ENCODE measurements at places on chromosomes 7 and 10. TPM values are rescaled to one million over a fixed set of nuclear protein-coding genes. Genes with fewer than 3 reads are reported as not detected.

- DNase-seq, result no peak
Measured at GRCh38 chr7:156725073-156725472, 84.5 kb downstream of the RNF32 start.

DNA sequence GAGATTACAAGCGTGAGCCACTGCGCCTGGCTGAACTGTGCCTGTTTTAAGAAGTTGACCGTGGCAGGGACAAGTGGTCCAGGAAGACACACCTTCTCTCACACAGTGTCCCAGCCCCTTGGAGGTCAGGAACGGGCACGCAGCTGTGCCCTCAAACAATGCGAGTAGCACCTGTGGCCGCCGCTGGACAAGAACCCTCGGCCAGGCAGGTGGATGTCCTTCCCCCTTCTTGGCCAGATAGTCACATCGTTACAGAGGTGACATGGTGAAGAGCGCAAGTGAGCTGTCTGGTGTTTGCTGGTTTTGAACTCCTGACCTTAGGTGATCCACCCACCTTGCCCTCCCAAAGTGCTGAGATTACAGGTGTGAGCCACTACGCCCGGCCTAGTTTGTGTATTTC, 8.8 kb downstream of the ZFAND2A start:
- DNase-seq, result no peak

- no peak for DNase-seq
Measured at GRCh38 chr7:153887749-153888569, 164.2 kb upstream of the DPP6 start.

DNA sequence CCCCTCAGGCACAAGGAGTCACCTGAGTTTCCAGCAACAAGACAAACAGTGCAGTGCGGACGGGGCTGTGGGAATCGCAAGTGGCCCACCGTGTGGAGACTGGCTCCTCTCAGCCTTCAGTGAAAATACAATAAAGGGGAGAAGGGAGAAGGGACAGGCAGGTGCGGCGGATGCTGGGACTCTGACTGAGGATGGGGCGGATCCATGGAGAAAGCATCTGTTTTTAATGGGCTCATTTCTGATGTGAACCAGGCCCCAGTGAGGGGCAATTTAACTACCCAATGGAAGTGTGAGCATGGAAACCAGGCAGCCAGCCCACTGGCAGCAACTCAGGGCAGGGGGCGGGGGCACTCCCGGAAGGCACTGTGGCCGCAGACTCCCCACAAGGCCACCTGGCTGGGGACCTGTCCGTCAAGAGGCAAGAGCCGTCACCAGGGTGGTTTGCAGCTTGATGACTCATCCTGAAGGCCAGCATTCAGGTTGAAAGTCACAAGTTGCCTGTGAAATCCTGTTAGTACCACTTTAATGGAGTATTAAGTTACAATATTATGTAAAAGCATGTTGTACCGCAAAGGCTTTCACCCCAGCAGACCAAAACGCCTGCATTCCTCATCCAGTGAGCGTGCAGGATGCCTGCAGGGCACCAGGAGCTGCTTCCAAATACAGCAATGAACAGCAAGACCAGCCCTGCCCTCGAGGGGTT, 476.4 kb downstream of the PTPRN2 start:
- no peak for DNase-seq

DNA sequence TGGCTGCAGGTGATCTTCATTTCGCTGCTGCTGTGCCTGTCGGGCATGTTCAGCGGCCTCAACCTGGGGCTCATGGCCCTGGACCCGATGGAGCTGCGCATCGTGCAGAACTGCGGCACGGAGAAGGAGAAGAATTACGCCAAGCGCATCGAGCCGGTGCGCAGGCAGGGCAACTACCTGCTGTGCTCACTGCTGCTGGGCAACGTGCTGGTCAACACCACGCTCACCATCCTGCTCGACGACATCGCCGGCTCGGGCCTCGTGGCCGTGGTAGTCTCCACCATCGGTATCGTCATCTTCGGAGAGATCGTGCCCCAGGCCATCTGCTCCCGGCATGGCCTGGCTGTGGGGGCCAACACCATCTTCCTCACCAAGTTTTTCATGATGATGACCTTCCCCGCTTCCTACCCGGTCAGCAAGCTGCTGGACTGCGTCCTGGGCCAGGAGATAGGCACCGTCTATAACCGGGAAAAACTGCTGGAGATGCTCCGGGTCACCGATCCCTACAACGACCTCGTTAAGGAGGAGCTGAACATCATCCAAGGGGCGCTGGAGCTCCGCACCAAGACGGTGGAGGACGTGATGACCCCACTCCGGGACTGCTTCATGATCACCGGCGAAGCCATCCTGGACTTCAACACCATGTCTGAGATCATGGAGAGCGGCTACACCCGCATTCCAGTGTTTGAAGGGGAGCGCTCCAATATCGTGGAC, 1.3 kb downstream of the CNNM2 start:
- DNase-seq, result peak; percentile 71

GRCh38 chr10:6678211-6678803, 98.2 kb upstream of the PRKCQ start:
- no peak for DNase-seq

GRCh38 chr7:19920166-19920565, 146.7 kb upstream of the TMEM196 start:
- DNase-seq, result no peak

GRCh38 chr7:117112640-117113039, 159.3 kb downstream of the ST7 start:
- DNase-seq, result no peak

DNA sequence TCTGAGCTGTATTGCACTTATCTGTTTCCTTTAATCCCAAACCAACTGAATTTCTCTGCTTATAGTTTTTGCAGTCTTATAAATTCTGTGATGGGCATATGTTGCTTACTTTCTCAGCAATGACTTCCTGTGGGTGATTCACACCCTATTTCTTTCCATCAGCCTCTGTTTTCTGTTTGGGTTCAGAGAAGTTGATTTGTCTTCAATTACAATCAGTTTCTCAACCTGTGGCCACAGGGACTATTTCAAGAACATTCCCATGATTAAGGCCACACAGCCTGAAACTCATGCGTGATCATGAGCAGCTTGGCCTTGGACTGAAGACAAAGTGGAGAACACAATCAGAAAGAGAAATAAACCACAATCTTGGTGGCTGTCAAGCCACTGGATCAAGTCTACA, 1174.6 kb upstream of the C7orf33 start:
- DNase-seq, result no peak

DNA sequence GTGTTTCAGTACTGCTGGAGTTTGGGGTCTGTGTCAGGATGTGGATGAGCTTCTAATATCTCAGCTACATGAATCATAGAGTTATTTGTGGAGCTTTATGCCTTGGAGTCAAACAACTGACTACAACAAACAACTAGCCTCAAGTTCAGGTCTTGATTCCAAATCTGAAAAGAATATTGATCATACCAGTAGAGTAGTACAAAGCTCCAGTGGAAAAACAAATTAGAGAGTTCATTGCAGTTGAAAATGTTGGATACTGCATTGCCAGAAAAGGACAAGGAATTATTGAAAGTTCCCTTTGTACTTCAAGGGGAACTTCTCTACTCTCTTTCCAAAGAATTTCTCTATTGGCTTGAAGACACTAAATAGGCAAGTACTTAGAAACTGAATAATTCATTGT, 117.6 kb upstream of the CTTNBP2 start:
- DNase-seq, result no peak

- DNase-seq, result no peak
Measured at GRCh38 chr10:78992333-78992732, 76.4 kb upstream of the ZMIZ1 start.

- DNase-seq, result no peak
Measured at GRCh38 chr10:36711361-36711760, 414.0 kb upstream of the ANKRD30A start.

DNA sequence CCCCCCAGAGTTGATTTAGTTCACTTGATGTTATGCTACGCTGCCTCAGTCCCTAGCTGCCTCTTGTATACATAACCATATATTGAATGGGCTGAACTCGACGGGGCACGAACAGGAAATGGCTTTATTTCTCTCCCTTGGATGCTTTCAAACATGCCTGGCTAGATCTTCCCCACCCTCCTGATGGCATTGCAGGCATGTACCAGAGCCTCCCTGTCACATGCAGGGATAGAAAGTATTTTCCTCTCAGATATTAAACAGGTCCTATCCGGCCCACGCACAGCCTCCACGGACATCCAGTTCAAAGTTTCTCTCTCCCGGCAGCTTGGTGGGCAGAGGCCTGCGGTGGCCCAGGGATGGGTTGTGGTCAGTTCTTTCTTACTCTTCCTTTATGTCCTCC, 422.1 kb downstream of the RPS24 start:
- no peak for DNase-seq

DNA sequence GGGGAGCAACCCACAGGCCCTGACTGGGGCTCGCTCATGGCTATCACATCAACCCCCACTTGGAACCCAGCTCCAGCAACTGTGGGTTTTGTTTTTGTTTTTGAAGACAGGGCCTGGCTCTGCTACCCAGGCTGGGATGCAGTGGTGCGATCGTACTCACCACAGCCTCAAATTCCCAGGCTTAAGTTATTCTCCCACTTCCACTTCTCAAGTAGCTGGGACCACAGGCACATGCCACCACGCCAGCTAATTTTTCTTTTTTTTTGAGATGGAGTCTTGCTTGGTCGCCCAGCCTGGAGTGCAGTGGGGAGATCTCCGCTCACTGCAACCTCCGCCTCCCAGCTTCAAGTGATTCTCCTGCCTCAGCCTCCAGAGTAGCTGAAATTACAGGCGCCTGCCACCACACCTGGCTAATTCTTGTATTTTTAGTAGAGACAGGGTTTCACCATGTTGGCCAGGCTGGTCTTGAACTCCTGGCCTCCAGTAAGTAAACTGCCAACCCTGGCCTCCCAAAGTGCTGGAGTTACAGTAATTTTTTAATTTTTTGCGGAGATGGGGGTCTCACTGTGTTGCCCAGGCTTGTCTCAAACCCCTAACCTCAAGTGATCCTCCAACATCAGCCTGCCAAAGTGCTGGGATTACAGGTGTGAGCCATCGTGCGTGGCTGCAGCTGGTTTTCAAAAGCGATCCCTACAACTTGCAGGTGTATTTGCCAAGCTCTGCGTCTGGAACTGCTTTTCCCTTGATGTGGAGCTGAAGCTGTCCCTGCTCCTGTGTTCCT, 228.7 kb downstream of the SKIDA1 start:
- no peak for DNase-seq

GRCh38 chr7:44064791-44065430, 456 bp downstream of the PGAM2 start:
- peak; percentile 65 for DNase-seq

DNA sequence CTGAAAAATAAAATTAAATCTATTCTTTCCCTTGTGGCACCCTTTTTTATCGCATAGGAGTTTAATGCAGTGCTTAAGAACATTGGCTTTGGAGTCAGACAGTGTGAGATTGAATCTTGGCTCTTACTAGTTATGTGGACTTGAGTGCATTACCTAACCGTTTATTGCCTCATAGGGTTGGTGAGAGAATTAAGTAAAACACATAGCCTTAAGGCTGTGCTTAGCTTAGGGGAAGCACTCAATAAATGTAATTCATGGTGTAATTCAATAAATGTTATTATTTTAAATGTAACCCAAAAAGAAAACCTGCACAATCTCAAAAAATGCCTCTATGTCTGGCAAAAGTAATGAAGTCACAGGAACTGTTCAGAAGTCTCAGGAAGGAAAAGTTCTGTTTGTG, 2.7 kb downstream of the STK17A start:
- DNase-seq, result no peak

DNA sequence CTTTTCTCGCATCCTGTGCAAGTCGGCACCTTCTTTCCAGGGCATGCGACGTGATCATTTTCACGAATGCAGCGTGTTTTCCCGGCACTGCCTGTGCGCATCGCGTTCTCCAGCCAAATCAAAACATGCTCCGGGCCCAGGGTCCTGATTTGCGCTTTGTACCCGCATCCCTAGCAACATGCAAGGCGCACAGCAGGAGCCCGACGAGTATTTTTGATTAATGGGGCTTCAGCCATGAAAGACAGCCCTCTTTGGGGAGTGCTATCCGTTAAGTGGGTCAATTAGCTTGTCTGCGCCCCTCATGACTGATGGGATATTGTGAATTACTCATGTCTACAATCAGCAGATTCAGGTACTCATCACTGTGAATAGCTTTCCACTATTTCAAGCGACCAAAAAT, 243.3 kb upstream of the RNF32 start:
- DNase-seq, result no peak

- DNase-seq, result no peak
Measured at GRCh38 chr7:56483153-56483552, 366.9 kb upstream of the NUPR2 start.

DNA sequence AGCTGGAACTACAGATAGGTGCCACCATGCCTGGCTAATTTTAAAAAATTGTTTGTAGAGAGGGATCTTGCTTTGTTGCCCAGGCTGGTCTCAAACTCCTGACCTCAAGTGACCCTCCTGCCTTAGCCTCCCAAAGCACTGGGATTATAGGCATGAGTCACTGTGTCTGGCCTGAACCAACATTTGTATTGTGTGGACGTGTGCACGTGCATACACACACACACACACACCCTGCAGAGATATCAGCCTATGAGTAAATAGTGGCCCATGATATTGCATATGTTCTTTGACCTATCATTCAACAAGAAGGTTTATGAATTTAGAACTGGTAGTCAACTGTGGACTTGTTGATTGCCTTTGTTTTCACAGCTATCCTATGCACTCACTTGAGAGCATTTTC, 161.6 kb downstream of the BAMBI start:
- DNase-seq, result no peak

Gene SLC16A9
- 1.8 TPM for total RNA-seq

Gene NPVF
- not detected for total RNA-seq

Gene CAV1
- total RNA-seq, result 695 TPM

Gene OR2A7
- 13.9 TPM for total RNA-seq

Gene GAD2
- not detected for total RNA-seq

Gene MINDY4
- 20.1 TPM for total RNA-seq

Gene ANXA11
- 287 TPM for total RNA-seq

Gene ELFN1
- 4.3 TPM for total RNA-seq

Gene IFIT2
- 47.2 TPM for total RNA-seq
